ENCODE measurements at places on chromosomes 6 and 20.

DNA sequence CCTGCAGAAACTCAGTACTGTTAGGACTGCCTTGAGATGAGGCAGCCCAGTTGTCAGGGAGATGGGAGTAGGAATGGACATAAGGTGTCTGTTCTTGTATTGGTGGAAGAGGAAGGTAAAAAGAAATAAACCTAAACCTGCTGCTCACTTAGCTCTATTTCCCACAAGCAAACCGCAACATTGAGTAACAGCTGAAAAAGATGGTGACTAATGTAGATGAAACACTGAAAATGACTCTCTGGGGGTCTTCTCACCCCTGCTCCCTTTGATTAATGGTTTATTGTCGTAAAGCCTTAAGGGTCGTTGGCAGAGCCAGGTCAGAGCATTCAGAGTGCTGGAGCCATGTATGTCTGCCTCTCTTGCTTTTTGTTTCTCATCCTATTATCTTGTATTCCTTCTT, 87.5 kb downstream of the FOXO3 start:
- DNase-seq = no peak

- no peak for DNase-seq
These were observed 5.5 kb upstream of the PKIB start for GRCh38 chr6:122604676-122605075.

GRCh38 chr6:21996425-21997118, 300.3 kb downstream of the PRL start:
- DNase-seq = no peak

GRCh38 chr6:88006557-88006956, 41.1 kb upstream of the SPACA1 start:
- DNase-seq = no peak

DNA sequence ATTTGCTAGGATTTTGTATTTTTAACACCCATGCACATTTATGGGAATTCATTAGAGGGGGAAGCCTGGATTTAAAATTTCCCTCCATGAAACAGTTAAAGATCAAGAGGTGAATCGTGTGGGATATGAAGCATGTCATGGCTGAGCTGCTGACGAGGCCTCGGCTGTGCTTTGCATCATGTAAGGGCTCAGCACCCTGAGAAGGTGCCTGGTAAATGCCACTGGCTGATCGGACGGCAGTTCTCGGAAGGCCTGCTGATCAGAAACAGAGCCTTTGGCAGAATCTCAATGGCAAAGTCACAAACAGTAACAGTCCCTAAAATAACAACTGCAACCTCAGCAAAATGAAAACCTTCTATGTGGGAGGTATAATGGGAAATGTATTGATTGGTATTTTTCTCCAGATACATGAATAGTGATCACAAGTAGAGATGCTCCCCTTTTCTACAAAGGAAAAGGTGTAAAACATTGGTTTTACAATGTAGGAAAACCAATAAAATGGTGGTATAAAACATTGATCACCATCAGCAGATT, 53.0 kb upstream of the FUCA2 start:
- no peak for DNase-seq

DNA sequence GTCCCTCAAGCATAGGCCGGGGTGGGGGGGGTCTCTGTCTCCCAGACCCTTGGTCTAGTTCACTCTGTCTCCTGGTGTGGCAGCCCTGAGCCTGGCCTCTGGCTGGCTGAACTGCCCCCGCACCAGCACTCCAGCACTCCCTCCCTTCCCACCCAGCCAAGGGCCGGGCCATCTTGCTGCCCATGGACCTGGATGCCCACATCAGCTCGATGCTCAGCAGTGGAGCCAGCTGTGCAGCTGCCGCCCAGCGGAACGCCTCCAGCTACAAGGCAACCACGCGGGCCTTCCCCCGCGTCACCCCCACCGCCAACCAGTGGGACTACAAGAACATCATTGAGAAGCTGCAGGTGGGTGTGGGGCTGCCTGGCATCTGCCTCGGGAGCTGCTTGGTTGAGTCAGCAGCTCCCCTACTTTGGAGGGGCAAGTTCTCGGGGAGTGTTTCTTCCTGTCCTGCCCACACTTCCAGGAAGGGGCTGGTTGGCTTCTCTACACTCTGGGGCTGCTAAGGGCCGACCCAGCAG, 28.4 kb downstream of the UQCC2 start:
- no peak for DNase-seq

DNA sequence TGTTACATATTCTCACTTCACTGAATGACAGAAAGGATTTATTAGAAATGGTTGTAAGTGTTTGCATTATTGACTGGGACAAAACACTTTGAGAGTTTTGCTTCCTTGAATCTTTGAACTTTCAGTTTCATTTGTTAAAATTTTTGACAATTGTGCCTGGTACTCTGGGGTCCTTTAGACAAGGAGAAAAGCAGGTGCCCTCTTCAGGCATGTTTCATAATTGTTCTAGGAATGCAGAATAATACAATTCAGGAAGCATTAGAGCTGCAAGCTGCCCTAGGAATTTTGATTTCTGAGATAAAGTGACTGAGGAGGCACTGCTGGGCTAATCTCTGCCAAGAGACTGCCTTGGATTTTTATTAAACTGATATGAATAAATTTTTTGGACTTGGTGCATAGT, 49.7 kb downstream of the TOP1 start:
- DNase-seq = peak; percentile 91

GRCh38 chr6:134821397-134821796, 128.5 kb downstream of the ALDH8A1 start:
- DNase-seq = no peak

All from HTR-8/SVneo (cell line).